ENCODE measurements at places on chromosomes 5 and 9.

- no peak for DNase-seq
These were observed 131.5 kb upstream of the NFIL3 start for GRCh38 chr9:91555132-91555531.

GRCh38 chr5:42843675-42844292 is 32.1 kb upstream of the SELENOP start:
- no peak for DNase-seq

- DNase-seq: no peak
These were observed 53.6 kb downstream of the WHRN start for GRCh38 chr9:114451707-114452031.

- no peak for DNase-seq
These were observed 15.8 kb upstream of the KIF4B start for GRCh38 chr5:154997746-154998145.

DNA sequence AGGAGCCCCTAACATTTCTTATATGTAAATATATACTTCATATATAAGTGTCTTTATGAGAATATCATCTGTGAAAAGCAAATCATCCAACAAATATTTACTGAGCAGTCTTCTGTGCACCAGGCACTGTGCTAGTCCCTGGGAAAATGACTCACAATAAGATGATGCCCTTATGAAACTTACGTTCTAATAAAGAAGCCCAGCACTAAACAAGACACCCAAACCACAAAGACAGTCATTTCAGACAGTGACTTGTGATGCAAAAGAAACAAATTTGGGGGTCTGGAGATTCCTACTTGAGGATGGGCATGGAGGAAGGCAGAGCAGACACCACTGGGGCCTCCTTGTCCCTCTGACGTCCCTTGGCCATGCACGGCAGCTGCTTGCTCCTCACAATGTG is 30.6 kb upstream of the PPP1R2B start:
- DNase-seq: no peak

- DNase-seq: no peak
These were observed 7.3 kb downstream of the FOXI1 start for GRCh38 chr5:170112876-170113521.

DNA sequence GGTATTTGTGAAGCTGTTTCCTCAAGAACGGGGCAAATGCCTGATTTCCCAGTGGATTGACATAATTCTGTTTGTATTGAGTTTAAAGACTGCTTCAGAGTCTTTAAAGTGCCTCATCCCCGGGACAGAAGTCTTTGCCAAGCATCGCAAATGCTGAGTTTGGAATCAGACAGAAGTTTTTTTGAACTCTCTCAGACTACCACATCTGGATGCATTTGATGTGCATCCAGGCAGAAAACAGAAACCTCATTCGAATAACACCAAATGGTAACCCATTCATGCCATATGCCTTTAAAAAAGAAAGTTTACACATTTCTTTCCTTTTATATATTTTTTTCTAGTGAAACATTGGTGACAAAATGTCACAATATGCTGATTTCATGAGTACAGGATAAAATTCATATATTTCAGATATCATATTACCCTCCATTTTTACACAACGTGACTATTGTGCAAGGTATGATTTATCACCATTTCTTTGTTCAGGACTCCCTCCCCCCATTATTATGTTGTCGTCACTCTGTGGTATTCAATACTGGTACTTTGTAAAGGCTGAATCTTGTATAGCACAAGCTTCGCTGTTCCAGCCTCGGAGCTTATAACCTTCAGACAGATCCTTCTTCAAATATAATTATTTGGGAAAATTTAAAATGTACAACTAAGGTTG is 91.1 kb downstream of the ZNF608 start:
- peak; percentile 71 for DNase-seq

DNA sequence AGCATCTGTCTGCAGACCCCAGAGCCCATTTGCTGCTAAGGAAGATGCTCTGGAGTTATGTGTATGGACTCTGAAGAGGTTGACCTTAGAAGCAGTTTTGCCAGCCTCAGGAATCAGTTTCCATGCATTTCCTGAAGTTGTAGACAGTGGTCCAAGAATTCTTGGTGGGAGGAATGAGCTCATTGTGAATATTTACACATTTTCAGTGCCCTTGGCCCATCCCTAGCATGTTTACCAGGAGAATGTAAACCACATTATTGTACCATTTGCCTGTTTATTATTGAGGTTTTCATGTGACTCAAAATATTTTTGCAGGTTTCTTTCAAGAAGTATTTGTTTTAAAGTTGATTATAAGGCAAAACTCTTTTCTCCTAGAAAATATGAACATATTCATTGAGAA is 93.8 kb downstream of the NXNL2 start:
- no peak for DNase-seq

GRCh38 chr5:119016125-119016774 is 27.9 kb upstream of the DTWD2 start:
- no peak for DNase-seq

- DNase-seq: no peak
These were observed 76.3 kb downstream of the HSPA4 start for GRCh38 chr5:133128066-133128465.

DNA sequence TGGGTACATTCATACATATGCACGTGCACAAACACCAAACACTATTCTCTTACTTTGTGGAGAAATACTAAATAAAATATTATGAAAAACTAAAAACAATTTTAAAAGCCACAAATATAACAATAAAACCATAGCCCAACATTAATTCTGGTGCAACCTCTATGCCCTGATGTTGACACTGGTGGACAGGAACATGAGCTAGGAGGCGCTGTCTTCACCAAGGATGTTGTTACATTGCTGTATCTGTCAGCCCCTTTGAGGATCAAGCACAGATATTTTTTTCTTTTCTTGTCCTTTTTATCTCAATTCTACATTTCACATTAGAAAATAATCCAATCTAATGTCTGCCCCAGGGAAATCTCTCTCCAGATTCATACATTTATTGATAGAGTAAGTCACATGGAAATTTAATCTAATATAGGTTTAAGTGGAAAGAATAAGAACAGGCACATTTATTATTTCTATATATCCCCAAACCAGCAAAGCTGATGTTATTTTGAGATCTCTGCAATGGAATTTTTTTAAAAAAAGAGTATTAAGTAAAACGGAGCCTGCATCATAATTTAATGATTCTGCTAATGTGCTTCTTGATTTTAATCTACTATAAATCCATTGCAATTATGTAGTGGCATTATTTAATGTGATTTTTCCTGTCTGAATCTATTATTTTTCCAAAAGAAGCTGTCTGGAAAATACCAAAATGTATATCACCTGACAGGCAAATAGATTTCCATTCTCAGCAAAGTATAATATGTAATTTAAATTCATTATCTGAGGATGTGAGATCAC is 716.5 kb downstream of the MTRR start:
- DNase-seq: no peak

DNA sequence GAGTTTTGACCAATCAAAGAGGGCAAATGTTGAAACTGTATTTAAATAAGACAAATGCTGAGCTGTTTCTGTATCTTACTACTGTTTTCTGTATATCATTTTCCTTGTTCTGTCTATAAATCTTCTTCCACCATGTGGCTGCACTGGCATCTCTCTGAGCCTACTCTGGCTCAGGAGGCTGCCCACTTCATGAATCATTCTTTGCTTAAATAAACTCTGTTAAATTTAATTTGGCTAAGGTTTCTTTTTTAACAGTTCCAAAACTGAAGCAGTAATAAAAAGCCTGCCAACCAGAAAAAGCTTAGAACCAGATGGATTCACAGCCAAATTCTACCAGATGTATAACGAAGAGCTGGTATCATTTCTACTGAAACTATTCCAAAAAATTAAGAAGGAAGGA is 40.2 kb upstream of the TAS2R1 start:
- DNase-seq: no peak

GRCh38 chr5:55324815-55325418 is 17.1 kb downstream of the MTREX start:
- peak; percentile 52 for DNase-seq

- no peak for DNase-seq
These were observed 175.6 kb downstream of the HSD17B3 start for GRCh38 chr9:96126321-96126881.

DNA sequence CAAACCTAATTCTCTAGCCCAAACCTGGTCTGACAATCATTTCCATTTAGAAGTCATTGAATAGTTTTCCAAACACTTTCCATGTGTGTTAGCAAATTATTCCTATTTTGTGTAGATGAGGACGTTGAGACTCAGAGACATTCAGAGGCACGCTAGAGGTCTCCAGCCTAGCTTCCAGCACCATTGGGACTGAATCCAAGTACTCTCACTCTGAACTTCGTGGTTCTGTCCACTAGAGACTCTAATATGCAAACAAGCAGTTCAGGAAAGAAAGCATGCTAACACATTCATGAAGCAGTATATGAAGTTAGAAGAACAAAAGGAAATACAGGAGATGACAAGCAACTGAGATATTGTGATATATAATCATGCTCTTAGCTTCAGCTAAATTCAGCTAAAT is 354.8 kb downstream of the NTRK2 start:
- no peak for DNase-seq

GRCh38 chr5:73673161-73673591 is 47.2 kb downstream of the ARHGEF28 start:
- no peak for DNase-seq

DNA sequence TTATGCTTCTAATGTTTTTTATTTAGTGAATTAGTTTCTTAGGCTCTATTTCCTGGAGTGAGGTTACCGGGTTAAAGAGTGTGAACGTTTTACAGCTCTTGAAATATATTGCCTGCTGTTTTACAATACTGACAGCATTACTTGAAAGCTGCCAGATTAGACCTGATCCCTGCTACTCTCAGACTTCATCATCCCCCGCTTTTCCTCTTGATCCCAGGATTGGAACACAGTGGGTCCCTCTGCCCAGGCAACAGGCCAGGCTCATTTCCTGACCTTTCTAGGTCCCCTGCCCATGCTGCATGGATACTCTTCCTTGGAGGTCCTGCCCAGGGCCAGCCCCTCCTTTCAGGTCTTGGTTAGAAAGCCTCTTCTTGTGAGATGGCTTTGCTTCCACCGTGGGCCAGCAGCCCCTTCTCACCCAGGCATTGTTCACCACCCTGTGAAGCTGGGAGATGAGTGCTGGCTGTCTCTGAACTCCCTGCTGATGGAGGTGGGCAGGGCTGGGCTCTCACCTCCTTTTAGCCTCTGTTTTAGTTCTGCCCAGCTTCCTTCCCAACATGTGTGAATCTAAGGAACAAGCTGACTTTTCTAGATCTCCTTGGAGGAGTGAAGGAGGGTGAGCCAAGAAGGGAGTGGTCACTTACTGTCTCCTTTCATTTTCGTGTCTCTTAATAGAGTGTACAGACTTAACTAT is 15.5 kb upstream of the FAM120AOS start:
- no peak for DNase-seq

DNA sequence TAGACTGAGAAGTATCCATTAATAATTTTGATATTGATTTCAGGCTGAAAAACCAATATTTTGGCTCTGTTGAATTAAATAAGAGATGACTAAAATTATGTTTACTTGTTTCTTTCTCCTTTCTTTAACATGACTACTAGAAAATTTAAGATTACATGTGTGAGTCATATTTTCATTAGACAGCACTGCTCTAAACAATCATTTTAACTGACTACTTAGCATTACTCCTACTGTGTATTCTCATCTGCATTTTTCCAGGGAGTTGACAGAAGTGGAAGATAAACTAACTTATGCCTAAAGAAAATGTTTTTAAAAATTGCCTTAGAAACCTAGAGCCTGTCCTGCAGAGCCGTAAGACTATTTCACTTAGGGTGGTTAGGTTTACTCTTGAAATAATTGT is 29.1 kb downstream of the TNC start:
- no peak for DNase-seq

DNA sequence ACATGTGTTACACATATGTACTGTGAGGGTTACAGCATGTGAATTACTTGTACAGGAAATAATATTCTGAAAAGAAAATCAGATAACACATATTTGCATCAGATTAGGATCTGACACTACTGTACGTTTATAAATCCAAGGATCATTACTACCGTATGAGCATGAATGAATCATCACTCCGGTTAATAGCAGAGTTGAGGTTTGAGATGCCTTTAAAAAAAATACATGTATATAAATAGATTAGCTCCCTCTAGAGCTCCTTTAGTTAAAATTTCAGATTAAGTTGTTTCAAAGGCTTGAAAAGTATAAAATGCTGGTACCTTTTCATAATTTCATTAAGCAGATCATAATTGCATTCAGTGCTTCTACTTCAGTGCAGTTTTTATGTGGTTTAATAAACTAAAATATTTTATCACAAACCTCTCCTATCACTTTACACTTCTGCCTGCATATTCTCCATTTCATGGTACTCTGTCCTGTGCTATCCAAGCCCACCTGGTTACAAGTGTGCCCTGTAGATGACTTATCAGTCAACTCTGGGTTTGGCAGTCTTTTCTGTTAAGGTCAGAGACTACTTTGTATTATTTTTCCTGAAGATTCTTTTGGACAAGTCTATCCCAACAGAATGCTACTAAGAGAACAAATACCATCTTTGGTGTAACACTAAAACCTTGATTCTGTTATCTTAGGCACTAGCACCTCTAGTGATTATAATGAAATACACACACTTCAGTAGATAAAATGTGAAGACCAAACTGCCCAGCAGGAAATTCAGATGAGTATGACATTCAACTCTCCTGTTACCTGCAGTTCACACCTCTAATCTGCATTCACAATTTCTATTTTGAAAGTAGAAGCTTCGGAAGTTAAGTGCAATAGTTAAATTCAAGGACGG is 48.0 kb upstream of the POU5F2 start:
- DNase-seq: peak; percentile 1

GRCh38 chr9:89888677-89889076 is 283.9 kb downstream of the GADD45G start:
- no peak for DNase-seq

- no peak for DNase-seq
These were observed 100.9 kb upstream of the PTGER4 start for GRCh38 chr5:40578501-40579451.

- DNase-seq: no peak
These were observed 39.3 kb downstream of the PTCH1 start for GRCh38 chr9:95477441-95477840.

- DNase-seq: no peak
These were observed 556 bp downstream of the PCDHGC3 start for GRCh38 chr5:141476132-141476911.

- peak; percentile 33 for DNase-seq
These were observed 1.2 kb downstream of the HOMER1 start for GRCh38 chr5:79512471-79513307.

DNA sequence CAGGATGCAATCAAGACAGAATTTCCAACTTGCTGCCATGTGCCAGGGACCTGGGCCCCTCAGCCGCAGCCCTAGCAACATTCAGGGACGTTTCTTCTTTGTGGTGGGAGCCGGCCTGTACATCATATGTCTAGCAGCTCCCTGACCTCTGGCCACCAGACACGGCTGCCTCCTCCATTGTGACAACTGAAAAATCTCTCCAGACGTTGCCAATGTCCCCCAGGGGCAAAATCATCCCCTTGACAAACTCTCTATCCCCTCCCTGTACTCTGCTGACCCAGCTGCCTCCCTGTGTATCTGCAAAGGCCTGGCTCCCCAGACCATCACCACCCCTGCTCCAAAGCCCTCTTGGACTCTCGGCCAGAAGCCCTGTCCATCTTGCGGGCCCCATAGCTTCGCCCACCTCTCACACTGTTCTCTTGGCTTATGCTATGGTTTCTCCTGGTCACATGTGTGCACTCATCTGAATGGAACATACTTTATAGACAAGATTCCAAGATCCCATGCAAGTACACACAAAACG is 40.8 kb downstream of the BICD2 start:
- no peak for DNase-seq

- DNase-seq: no peak
These were observed 74.1 kb downstream of the SLC38A9 start for GRCh38 chr5:55638051-55638450.

GRCh38 chr5:376799-377325 is 55.3 kb downstream of the AHRR start:
- DNase-seq: no peak

Measured in NCI-H1694 treated with DMSO at 0.1 percent for 48 hours (cell line).